Glutamatergic neuron (in vitro differentiated cells): ENCODE measurements at places on chromosomes 16 and 17. TPM values are rescaled to one million over a fixed set of nuclear protein-coding genes. Genes with fewer than 3 reads are reported as not detected.

DNA sequence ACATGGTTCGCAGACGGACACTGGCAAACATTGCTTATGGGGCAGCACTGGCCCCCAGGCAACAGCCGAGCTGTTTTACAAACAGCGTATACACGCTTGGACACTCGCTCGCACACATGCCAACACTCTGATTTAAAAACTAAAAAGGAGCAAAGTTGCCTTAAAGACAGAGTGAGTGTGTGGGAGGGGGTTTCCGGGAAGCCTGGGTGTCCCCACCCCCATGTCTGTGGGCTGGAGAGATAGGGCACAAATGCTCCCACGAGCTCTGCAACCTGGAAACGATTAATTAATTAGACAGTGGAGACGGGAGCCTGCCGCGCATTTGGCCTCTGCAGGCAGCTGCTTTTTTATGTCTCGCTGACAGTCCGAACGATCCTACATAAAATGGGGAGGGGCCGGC is 107.9 kb upstream of the ZNF469 start:
- peaks cover 2% of the 10 kb centered on the region for H3K4me1 ChIP-seq
- H3K27me3 ChIP-seq, result peaks cover 3% of the 10 kb centered on the region
- H3K36me3 ChIP-seq, result no peaks in the 10 kb centered on the region

DNA sequence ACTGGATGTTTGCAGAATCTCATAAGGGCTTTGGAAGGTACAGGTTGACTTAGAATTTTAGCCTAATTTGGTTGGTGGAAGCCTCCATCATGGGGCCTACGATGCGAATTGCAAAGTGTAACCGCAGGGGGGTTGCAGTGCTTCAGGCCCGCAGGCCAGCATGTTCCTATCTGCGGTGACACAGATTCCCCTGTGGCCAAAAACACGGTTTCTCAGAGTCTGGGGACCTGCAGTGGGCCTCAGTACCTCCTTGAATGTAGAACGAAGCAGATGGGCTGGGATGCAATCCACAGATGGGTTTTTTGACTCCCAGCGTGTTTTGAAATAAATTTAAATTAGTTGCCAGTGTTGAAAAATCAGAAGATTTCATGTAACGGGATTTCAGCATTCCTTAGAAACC is 34.7 kb downstream of the KIAA0513 start:
- no peak for DNase-seq
- H3K36me3 ChIP-seq, result no peaks in the 10 kb centered on the region
- peaks cover 4% of the 10 kb centered on the region for H3K27me3 ChIP-seq
- peak overlapping the region; percentile 89 for H3K27ac ChIP-seq
- peaks cover 51% of the 10 kb centered on the region for H3K4me1 ChIP-seq

PYY gene
- total RNA-seq, result not detected

- no peak overlapping the region for H3K27ac ChIP-seq
- no peak for DNase-seq
- H3K4me1 ChIP-seq, result no peaks in the 10 kb centered on the region
- no peaks in the 10 kb centered on the region for H3K27me3 ChIP-seq
- H3K4me3 ChIP-seq, result no peak overlapping the region
- no peaks in the 10 kb centered on the region for H3K36me3 ChIP-seq
Observed at GRCh38 chr17:15291674-15292361, 26.7 kb upstream of the PMP22 start.

DNA sequence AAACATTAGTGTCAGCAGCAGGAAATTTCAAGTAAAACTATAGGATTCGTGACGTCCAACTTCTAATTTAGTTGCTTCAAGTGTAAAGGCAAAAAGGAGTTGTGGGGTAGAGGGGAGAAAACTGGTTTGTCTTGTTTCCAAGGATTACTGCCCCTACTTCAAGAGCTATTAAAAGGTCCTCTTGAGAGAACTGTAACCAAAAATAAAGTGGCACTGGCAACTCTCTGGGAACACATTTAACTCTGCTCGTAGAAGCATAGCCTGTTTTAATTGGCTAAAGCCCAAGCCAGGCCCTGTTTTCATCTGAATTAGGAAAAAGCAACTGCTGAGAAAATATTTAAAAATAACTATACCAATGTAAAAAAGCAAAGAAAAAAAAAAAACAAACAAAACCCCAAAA is 51.8 kb upstream of the AKAP1 start:
- no peak overlapping the region for H3K4me3 ChIP-seq
- H3K36me3 ChIP-seq, result peaks cover 11% of the 10 kb centered on the region
- H3K27me3 ChIP-seq, result no peaks in the 10 kb centered on the region
- peaks cover 4% of the 10 kb centered on the region for H3K4me1 ChIP-seq
- no peak for DNase-seq
- H3K27ac ChIP-seq, result no peak overlapping the region
